T-helper 2 cell treated with Interferon-gamma antibody and Interleukin-4, amounts not matched to agents 5 μg/mL and 100 μg/mL, for 36 hours (primary cell): ENCODE measurements at places on chromosomes 13 and 19.

DNA sequence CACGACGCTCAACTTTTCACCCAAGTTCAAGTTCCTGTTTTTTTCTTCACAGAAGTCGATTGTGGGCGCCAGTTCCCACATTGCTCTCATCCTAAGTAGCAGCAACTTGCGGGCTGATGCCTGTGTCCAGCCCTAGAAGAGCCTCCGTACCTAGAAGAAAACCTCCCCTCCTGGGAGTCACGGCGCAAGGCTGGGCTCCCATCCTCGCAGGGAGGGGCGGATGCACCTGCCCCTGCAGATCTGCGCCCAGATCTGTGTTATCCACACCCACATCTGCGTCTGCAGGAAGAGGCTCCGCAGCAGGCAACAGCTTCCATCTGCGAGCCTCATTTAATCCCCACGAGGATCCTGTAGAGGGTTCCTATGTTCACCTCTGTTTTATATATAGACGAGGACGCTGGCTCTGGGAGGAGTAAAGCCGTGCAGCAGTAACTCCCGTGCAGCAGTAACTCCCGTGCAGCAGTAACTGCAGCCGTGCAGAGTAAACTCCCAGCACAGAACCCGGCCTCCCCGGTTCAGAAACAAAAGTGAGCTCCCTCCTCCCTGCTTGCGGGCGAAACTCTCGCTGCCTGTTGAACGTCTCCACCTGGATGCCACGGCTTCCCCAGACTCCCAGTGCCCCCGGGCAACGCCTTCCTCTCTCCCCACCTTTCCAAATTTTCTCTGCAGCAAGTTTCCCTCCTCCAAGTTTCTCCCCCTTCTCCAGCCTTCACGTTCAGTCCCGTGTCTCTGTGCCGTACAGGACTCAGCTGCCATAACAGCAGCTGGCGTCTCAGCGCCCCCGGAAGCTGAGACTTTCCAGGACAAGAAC lies 23.5 kb upstream of the LAIR1 start:
- DNase-seq = peak; percentile 26

- no peak for DNase-seq
Observed at GRCh38 chr19:31784671-31785101, 435.4 kb upstream of the TSHZ3 start.

- DNase-seq = no peak
Observed at GRCh38 chr13:99256709-99257108, 1.5 kb downstream of the GPR18 start.

DNA sequence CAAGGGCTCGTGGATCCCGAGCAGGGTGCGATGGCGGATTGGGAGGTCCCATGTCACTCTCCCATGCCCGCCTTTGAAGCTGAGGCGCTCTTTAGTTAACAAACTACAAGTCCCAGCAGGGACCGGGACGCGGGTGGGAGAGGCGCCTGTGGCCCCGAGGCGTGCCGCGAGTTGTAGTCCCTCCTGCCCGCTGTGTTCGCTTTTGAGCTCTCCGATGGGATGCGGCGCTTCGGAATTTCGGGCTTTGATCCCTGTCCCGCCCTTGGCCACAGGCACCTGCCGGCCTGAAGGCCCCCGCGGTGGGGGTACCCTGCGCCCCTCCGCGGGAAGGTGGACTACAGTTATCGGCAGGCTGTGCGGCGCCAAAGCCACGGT lies 11.0 kb downstream of the CYTH2 start:
- no peak for DNase-seq
